Testis (tissue), 5 donors: ENCODE measurements at places on chromosomes 16 and 17. TPM values are rescaled to one million over a fixed set of nuclear protein-coding genes. Genes with fewer than 3 reads are reported as not detected.

The STX1B gene
- 8.7 TPM for total RNA-seq

The NPIPA2 gene
- total RNA-seq = 7.7 TPM

The DNAI2 gene
- 19.6 TPM for total RNA-seq

The KIAA0753 gene
- total RNA-seq = 59.8 TPM

The SPG7 gene
- total RNA-seq = 307 TPM

The CDK3 gene
- total RNA-seq = 16.9 TPM

The TAF15 gene
- total RNA-seq = 160 TPM

The YWHAE gene
- total RNA-seq = 749 TPM

The RPRML gene
- not detected for total RNA-seq

The CCDC102A gene
- 16.7 TPM for total RNA-seq

The SNX20 gene
- total RNA-seq = 1.8 TPM

The KRTAP2-3 gene
- total RNA-seq = not detected

The TBC1D28 gene
- 29.3 TPM for total RNA-seq

The GRB7 gene
- total RNA-seq = 2.9 TPM

The PDILT gene
- 10.1 TPM for total RNA-seq

The FBXL16 gene
- total RNA-seq = 15.8 TPM

The SDR42E1 gene
- total RNA-seq = 6.5 TPM

The TRIM37 gene
- total RNA-seq = 98.5 TPM

The NKIRAS2 gene
- 85.1 TPM for total RNA-seq

The SLC12A3 gene
- total RNA-seq = 0.16 TPM

The NUTF2 gene
- 239 TPM for total RNA-seq
